ENCODE measurements at places on chromosomes 16 and 17. TPM values are rescaled to one million over a fixed set of nuclear protein-coding genes. Genes with fewer than 3 reads are reported as not detected.

The ARL5C gene
- not detected for total RNA-seq

The ZNF624 gene
- 5.1 TPM for total RNA-seq

The ALOX12B gene
- not detected for total RNA-seq

The ZSCAN10 gene
- not detected for total RNA-seq

The TNRC6A gene
- total RNA-seq: 33.4 TPM

The KCNH4 gene
- under 0.01 TPM for total RNA-seq

The HS3ST2 gene
- not detected for total RNA-seq

The ELMO3 gene
- total RNA-seq: 0.38 TPM

The SLC13A5 gene
- total RNA-seq: not detected

The TBKBP1 gene
- total RNA-seq: 1.2 TPM

The TOM1L1 gene
- total RNA-seq: 15.5 TPM

The KCTD19 gene
- total RNA-seq: not detected

The PLXDC1 gene
- total RNA-seq: 1.1 TPM

The MYH10 gene
- 76.9 TPM for total RNA-seq

The TNFRSF17 gene
- total RNA-seq: not detected

The CCL11 gene
- 1.1 TPM for total RNA-seq

Measured in regular cardiac myocyte (primary cell).